ENCODE measurements at places on chromosomes 1 and 21. TPM values are rescaled to one million over a fixed set of nuclear protein-coding genes. Genes with fewer than 3 reads are reported as not detected.

The MYBPH gene
- total RNA-seq = not detected

The INSRR gene
- total RNA-seq = not detected

The INTS11 gene
- total RNA-seq = 72.1 TPM

The KCNE2 gene
- total RNA-seq = not detected

The HES3 gene
- 0.78 TPM for total RNA-seq

The CERS2 gene
- 53.4 TPM for total RNA-seq

The RHEX gene
- not detected for total RNA-seq

The SERTAD4 gene
- total RNA-seq = 5.9 TPM

The PDC gene
- not detected for total RNA-seq

The CFAP126 gene
- total RNA-seq = not detected

The LCK gene
- 2.5 TPM for total RNA-seq

The SELL gene
- not detected for total RNA-seq

The HSPA6 gene
- total RNA-seq = 0.19 TPM

The CLCA1 gene
- total RNA-seq = 0.14 TPM

The AMY1B gene
- total RNA-seq = not detected

The FCRLB gene
- 2.7 TPM for total RNA-seq

The RHOU gene
- 0.07 TPM for total RNA-seq

The UBL4B gene
- total RNA-seq = not detected

The NBPF4 gene
- not detected for total RNA-seq

The CFAP141 gene
- not detected for total RNA-seq

The AMY1A gene
- total RNA-seq = not detected

The INAVA gene
- 72.1 TPM for total RNA-seq

The NUAK2 gene
- 18.8 TPM for total RNA-seq

The LAPTM5 gene
- 1.1 TPM for total RNA-seq

The SPRR2E gene
- total RNA-seq = 5.4 TPM

The LORICRIN gene
- not detected for total RNA-seq

The AMY2A gene
- not detected for total RNA-seq

The S100A9 gene
- 5,057 TPM for total RNA-seq

The ANGPTL3 gene
- not detected for total RNA-seq

The RO60 gene
- 81.6 TPM for total RNA-seq

The PTGFRN gene
- total RNA-seq = 134 TPM

The LINGO4 gene
- total RNA-seq = not detected

The CRP gene
- total RNA-seq = not detected

The PLD5 gene
- 0.84 TPM for total RNA-seq

The PLEKHG5 gene
- 42.2 TPM for total RNA-seq

The GPR153 gene
- total RNA-seq = 43.1 TPM

The FAM72B gene
- 5.6 TPM for total RNA-seq

The GREM2 gene
- total RNA-seq = not detected

The CYP4A22 gene
- not detected for total RNA-seq

The UBE2U gene
- total RNA-seq = not detected

The SFN gene
- 1,524 TPM for total RNA-seq

The KCNJ10 gene
- total RNA-seq = not detected

The OR2AK2 gene
- not detected for total RNA-seq

The KRTAP19-3 gene
- not detected for total RNA-seq

The SPATC1L gene
- total RNA-seq = 22.1 TPM

All from airway epithelial cell (primary cell).